GM23338 (cell line): ENCODE measurements at places on chromosomes 5 and 9. TPM values are rescaled to one million over a fixed set of nuclear protein-coding genes. Genes with fewer than 3 reads are reported as not detected.

DNA sequence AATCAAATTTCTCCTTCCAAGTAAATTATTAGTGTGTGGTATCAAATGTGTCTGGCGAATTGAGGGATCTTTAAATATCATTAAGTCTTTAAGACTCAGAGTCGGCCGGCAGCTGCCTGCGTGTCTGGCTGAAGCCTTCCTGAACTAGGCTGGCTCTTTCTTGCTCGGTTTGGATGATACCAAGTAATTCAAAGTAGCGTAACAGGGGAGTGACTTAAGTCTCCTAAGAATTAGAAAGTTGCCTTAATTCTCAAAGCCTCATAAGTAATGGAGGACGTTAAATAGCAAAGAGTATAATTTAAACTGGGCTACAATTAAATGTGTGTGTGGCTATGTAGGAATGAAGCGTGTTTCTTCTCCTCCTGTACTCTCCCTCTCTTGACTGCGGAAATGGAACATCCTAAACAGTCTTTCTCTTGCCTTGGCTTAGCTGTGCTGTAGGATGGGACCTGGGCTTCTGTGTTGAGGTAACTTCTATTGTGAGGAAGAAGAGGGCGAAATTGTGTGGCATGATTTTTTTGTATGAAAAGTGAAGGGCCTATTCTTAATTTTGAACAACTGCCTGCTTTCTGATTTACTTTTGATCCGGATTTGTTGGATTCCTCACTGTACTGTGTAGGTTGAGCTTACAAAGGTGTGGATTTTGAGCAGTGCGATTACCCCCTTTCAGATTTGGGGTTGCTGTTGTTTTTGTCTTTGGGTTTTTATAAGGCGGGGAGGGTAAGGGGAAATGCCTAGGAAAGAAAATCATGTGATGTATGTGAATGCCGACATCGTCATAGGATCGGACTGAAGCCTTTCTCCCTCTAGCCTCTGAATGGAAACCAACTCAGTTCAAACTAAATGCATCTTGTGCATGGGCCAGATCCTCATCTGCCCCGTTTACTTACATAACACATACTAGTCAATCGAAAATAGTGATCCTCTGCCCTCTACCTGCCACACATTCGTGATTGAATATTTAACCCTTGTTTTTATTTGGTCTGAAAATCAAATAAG is 29.9 kb downstream of the CPEB4 start:
- peak; percentile 88 for DNase-seq

DNA sequence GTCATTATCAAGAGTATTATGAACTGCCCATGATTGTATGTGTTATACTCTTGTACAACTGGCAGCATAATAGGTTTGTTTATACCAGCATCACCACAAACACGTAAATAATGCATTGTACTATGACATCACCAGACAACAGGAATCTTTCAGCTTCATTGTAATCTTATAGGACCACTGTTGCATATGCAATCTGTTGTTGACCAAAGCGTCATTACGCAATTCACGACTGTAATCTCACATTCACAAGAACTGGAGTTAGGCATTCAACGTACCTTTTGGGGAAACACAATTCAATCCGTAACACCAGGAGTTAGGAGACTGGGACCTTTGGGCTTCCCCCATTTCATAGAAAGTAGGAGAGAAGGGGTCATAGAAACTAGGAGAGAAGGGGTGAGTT is 20.4 kb upstream of the ARSI start:
- DNase-seq, result no peak

- DNase-seq, result no peak
Observed at GRCh38 chr9:69093471-69094103, 58.0 kb downstream of the FXN start.

DNA sequence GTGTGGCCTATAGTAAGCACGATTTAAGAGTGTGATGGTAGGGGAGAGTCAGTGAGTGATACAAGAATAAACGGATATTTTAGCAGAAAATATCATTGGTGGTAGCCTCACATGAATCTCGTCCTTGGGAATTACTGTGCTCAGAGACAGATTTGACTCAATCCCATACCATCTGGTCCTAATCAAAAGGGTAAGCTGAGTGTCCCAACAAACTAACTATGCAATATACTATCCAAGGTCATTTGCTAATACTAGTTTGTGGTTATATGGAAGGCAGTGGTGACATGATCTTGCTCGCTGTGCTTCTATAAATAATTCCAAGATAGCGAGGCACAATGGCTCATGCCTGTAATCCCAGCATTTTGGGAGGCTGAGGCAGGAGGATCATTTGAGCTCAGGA is 103.2 kb downstream of the TRPM6 start:
- no peak for DNase-seq

DNA sequence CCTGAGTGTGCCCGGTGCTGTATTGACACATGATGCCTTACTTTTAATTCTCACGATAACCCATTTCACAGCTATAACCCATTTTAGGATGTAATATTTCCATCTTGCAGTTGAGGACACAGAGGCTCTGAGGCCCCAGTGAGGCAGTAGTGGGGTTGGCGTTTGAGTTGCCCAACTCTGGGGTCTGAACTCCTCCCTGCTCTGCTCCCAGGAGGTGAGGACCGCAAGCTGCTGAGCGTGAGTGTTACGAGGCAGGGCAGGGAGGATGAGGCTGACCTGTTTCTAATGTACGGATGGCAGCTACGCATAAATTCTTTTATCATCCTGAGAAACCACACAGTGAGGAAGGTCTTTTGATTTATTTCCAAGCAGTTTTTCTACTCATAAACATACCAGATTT is 11.4 kb downstream of the LRRC8A start:
- DNase-seq, result no peak

- no peak for DNase-seq
Observed at GRCh38 chr5:1110307-1111240, 1.3 kb downstream of the SLC12A7 start.

GRCh38 chr5:5461012-5461411 is 38.5 kb downstream of the ICE1 start:
- no peak for DNase-seq

- DNase-seq, result peak; percentile 67
Observed at GRCh38 chr5:130141659-130142320, 237.5 kb downstream of the CHSY3 start.

GRCh38 chr5:179804555-179804947 is 2.1 kb downstream of the MGAT4B start:
- DNase-seq, result no peak

DNA sequence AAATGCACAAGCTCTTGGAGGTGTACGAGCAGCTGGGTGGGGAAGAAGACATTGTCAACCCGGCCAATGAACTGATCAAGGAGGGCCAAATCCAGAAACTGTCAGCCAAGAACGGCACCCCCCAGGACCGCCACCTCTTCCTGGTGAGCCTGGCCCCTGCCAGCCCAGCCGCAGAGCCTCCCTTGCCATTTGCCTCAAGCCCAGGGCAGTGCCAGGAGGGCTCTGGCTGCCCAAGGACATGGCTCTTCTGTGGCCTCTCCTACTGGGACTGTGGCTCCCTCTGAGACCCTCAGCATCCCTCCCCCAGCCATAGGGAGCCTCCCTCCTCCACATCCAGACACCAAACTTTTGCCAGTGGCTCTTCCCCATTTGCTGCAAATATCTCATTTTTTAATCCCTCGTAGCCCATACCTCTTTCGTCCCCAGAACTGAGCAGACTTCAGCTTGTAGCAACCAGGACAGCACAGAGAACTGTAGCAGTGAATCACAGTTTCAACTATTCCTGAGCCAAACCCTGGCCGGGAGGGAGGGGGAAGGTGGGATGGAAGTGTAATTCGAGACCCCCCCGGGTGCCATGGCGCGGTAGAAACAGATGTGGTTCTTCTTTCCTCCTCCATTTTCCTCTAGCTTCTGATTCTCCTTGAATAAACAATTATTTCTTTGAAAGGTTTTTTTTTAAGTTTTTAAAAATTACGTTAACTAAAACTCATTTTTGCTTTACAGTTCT is 44.5 kb upstream of the SUSD3 start:
- DNase-seq, result peak; percentile 67

- no peak for DNase-seq
Observed at GRCh38 chr9:104905931-104906330, 22.0 kb downstream of the ABCA1 start.

The CD72 gene
- total RNA-seq, result 2.7 and 4.8 TPM in 2 replicates

The KIF4B gene
- 0.04 TPM in 1 of 2 replicates, not detected in the other for total RNA-seq

The GFRA3 gene
- 0.39 and 1.1 TPM in 2 replicates for total RNA-seq

The CARD6 gene
- total RNA-seq, result 0.23 and 0.45 TPM in 2 replicates

The NEUROG1 gene
- not detected in 2 replicates for total RNA-seq
